Stimulated activated CD8-positive, alpha-beta memory T cell treated with anti-CD3 and anti-CD28 coated beads, Interleukin-15, amount 100 ng/mL, for 24 hours (primary cell): ENCODE measurements at places on chromosomes 1 and 21.

DNA sequence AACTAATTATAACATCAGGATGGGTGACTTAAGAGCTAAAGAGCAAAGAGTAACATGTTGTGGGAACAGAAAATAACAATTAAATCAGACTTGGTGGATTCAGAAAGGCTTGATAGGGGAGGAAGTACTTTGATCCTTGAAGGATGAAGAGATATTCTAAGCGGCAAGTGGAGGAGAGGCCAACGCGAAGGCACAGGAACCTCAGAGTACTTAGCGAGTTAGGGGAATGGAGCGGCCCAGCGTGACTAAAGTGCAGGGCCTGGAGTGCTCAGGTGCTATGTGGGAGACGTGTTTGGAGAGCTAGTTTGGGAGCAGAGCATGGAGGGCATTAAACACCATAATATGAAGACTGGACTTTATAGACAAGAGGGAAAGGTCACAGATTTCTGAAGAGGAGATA lies 64.3 kb downstream of the ADCY10 start:
- no peak for DNase-seq

- no peak for DNase-seq
Measured at GRCh38 chr1:169623132-169623926, 6.6 kb downstream of the SELP start.

- DNase-seq = no peak
Measured at GRCh38 chr1:31479811-31480210, 66.8 kb downstream of the SERINC2 start.

DNA sequence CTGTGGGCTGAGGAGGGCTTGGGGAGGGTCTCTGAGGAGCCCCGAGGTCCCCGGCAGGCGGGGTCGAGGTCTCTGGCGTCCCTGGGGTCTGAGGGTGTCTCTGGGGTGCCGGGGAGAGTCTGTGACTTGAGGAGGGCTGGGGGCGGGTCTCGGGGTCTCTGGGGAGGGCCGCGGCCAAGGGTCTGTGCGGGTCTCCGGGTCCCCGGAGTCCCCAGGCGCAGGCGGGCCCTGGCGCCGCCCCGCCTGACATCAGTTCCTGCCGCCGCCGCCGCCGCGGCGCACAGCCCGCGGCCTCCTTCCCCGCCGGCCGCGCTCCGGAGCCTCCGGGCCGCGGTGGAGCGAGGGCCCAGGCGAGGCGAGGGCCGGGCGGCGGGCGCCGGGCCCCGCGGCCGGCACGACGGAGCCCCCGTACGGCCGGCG lies at the start of gene PLEKHM2:
Gene PLEKHM2 (plus strand): TSS at position 279 of the 420 bp plus-strand sequence. CDS start 239 bp downstream, outside the sequence.
- peak; percentile 17 for DNase-seq

GRCh38 chr21:28252928-28253327 lies 739.7 kb downstream of the LTN1 start:
- DNase-seq = no peak

DNA sequence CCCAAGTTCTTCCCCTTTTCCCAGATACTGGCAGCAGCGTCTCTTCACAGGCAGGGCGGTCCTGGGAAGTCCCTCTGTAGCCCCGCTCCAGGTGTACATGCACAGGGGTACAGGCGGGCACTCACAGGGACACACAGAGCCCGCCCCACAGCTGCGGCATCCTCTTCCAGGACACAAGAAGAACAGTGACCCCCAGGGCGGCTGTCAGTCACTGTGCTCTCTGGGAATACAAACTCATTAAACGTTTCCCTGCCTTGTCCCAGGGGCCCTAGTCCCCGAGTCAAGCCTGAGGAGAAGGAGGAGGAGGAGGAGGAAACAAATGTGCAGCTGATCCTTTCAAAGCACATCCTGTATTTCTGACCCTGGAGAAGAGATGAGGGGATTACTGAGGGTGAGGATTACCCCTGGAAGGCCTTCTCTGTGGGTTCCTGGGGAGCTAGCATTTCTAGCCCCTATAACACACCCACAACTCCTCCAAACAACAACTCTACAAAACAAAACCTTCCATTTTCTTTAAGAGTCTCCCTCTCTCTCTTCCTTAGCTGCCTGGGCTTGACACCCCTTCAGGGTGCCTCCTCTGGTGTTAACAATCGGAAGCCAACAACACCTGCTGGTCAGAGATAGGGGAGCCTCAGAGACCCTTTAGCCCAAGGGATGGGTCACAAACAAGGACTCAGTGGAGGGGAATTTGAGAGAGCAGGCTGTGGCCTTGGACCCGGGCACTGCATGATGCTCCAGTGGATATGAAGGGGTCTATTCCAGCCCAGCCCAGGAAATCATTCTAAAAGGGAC lies 28.4 kb upstream of the DMBX1 start:
- no peak for DNase-seq

DNA sequence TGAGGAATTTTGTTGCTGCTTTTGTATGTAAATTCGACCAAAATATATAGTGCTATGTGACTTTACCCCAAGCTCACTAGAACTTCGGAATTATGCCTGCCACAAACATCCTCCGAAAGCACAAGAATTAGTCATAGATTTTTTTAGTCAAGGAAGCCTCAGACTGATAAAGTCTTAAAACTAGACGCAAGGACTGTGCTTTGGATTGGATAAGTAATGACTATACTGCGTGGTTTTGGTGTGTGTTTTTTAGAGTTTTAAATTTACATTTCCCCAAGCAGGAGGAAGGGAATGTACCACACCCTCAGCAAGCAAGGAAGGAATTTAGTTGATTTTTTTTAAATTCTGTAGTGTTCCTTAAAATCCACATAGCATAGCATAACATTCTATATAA lies 10.3 kb downstream of the WLS start:
- DNase-seq = no peak

- DNase-seq = no peak
Measured at GRCh38 chr1:221045842-221046831, 166.9 kb downstream of the HLX start.

DNA sequence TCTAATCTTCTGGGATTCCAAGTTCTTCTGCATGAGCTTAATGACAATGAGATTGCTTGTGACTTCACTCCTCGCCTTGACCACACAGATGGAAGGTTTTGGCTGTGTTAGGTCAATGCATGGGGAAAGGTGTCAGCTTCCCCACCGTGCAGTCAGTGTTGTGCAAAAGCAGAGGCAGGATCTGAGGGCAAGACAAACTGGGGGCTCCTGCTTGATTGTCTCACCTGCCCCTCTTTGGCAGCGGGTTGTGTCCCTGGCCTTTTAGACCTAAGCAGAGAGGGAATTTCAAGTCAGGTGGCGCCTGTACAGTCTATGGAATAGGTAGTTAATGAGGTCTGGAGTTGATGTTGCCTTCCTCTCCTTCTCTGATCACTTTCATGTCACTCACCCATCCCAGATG lies 150.1 kb downstream of the CNIH3 start:
- no peak for DNase-seq

- DNase-seq = no peak
Measured at GRCh38 chr1:226790545-226791181, 51.6 kb upstream of the ITPKB start.

DNA sequence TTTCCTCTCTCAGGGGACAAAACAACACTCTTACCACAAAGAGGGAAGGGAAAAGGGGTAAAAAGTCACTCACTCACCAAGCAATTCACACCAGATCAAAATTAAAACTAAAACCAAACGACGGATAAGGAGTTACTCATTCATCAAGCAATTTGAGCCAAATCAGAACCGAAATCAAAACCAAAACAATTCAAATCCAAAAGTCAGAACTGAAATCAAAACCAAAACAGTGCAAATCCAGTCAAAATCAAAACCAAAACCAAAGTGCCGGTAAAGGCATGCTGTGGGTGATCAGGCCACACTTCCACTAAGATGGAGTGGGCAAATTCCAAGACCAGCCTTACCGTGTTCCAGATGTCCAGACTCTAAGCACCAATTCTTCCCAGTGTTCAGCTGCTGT lies 717.9 kb downstream of the AMY1C start:
- no peak for DNase-seq

GRCh38 chr1:165871311-165872067 lies 44.1 kb downstream of the UCK2 start:
- no peak for DNase-seq

DNA sequence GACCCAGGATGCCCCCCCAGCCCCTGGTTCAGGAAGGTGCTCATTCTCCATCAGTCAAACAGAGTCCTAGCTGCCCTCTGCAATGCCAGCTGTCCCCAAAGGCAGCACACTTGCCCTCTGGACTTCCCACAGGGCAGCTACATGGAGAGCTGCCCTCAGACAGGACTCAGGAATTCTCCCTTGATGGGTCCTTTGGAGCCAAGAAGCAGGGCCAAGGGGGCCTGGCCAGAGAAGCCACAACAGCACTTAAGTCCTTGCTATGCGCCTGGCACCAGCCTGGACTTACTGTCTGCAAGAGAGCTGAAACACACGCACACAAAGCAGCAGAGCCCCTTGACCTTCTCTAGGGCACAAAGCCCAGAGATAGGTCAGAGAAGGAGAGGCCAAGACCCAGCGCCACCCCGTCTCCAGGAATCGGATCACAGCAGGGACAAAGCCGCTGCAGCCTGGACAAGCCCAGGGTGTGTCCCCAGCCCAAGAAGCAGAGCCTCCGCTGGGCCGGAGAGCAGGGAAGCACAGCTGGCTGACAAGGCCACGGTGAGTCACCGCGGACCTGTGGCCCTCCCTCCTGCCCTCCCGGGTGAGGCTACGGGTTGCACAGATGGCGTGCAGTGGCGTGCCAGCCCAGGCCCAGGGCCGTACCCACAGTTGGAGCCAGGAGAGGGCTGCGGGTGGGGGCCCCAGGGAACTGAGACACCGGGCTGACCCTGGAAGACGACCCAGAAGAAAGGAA lies 1.7 kb downstream of the WNT9A start:
- DNase-seq = no peak

GRCh38 chr1:109365642-109366204 lies 32.0 kb downstream of the SORT1 start:
- no peak for DNase-seq
